ENCODE measurements at places on chromosomes 5 and 9.

GRCh38 chr5:75050415-75050814 is 1.9 kb downstream of the GCNT4 start:
- DNase-seq, result no peak

DNA sequence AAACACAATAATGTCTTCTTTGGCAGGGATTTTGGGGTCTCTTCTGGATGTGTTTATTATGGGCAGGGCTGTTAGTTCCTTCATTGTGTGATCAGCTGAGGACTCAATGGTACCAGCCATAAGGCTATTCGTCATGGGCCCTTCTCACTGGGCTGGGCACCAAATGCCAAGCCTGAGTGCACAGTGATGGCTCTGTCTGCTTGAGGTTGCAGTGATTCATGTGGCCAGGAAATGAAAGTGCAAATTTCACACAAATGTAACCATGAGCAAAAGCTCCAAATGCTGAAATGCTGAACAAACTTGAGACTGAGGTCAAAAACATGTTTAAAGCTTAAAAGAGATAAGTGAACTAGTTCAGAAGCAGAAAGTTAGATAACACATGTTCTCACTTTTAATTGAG is 191.0 kb downstream of the TARS1 start:
- DNase-seq, result no peak

GRCh38 chr5:138271281-138271680 is 3.1 kb downstream of the GFRA3 start:
- DNase-seq, result no peak

DNA sequence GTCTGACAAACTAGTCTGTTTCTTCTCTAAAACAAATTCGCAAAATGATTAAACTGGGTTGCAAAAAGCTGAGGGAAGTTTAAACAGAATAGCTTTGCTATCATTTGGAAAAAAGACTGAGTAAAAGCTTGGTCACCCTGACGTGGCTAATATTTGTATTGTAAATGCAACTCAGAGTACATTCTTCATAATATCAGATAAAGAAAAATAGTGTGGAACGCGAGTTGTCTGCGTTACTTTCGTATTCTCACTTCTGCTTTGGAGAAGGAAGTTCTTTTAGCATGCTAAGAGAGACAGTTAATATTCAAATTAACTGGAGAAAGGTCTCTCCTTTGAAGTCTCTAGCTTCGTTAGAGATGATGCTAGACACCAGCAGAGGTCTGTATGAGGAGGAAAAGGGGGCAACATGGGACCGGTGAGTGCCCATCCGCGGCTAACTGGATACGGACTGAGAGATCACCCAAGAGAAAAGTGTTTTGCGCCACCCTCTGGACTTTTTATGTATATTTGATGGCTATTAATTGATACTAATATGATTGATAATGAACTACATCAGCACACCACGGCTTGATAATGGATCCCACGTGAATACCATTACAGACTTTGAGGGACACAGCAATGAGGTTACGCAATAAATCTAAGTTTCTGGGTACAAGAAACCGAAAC is 2.9 kb upstream of the CNTRL start:
- DNase-seq, result no peak

GRCh38 chr9:107489687-107490605 is at the start of gene KLF4:
KLF4 (minus strand) TSS chr9:107489769; CDS start chr9:107489172, 597 bp downstream.
- peak; percentile 63 for DNase-seq

GRCh38 chr9:3887221-3887653 is 361.4 kb upstream of the RFX3 start:
- DNase-seq, result no peak

- no peak for DNase-seq
These were observed 166.2 kb downstream of the AUH start for GRCh38 chr9:91195372-91196012.

DNA sequence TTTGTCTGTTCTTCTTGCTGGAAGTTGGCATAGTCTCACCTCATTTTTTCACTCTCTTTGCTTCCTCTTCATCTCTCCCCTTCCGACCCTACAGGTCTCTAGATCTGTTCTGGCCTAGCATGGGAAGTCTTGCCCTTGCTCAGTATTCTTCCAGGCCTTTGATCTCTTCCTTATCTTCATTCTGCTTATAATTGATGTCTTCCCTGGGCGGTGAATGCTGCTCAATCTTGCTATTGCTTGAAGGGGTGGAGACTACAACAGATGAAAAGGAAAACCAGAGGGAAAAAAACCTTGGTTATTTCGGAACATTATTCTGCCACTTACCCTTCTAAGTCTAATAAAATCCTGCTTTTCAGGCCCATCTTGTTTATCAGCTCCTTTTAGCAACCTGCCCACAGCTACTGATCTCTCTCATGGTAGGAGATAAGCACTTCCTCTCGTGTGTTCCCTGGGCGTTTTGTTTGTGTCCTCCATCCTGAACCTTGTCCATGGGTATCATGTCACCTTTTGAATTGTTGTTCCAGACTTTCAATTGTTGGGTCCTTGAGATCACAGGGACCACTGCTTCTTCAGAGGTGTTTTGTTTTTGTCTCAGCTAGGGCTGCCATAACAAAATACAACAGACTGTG is 375.6 kb downstream of the ADGRV1 start:
- DNase-seq, result no peak

DNA sequence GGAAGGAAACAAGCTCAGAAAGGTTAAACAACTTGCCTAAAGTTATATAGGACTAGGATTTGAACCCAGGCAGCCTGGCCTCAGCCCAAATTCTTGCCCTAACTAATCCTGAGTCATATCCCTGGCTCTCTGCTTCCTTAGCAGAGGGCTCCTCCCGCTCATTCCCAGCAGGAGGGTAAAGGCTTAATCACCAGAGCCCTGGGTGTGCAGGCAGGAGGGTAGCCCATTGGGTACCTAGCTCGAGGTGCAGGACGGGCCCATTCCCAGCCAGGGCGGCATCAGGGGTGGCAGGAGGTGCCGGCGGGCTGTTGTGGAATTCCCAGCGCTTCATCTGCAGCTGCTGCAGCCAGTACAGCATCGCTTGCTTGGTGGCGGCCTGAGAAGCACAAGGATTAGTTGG is 3.9 kb downstream of the TBC1D2 start:
- no peak for DNase-seq

DNA sequence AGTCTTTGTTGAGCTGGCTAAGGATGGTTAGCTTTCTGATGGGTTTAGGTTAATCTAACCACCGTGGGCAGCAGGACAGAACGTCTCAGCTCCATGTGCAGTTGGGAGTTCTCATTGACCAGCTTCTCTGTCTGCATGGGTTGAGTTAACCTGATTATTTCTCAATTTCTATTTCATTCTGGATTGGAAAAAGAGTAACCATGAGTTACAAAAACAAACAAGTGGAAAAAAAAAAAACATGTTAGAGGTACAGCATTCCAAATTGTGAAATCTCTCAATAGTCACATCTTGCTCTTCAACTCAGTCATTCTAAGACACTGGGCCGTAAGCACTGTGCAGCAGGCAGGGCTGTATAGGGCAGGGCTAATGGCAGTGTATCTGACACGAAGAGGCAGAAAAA is 343.7 kb upstream of the KLF4 start:
- no peak for DNase-seq

DNA sequence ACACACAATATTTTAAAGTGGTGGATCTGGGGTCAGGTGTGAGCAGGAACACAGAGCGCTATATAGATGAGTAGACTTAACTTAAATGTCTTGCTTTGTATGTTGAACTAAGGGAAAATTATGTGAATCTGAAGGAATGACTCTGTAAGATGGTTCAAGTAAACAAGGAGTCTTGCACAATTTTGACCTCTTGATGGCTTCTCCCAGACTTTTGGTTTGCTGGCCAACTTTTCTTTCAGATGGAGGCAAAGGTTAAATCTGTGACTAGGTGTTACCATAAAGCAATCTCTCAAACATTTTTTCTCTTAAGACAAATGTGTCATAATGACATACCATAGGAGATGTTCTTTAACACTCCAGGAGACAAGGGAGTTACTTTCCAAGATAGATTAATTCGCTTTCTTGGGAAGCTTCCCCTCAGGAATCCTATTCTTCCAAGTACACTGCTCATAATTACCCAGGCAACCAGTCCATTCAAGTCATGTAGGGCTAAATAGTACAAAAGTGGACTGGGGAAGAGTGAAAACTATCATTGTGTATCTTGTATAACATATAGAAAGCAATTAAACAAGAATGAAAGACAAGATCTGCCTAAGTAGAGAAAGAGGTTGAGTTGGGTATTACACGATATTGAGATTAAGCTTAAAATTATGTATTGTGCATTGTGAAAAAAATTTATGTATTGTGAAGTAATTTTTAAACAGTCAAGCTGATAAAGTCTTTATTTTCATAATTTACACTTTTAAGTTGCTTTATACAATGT is 60.3 kb upstream of the SLC27A6 start:
- no peak for DNase-seq

DNA sequence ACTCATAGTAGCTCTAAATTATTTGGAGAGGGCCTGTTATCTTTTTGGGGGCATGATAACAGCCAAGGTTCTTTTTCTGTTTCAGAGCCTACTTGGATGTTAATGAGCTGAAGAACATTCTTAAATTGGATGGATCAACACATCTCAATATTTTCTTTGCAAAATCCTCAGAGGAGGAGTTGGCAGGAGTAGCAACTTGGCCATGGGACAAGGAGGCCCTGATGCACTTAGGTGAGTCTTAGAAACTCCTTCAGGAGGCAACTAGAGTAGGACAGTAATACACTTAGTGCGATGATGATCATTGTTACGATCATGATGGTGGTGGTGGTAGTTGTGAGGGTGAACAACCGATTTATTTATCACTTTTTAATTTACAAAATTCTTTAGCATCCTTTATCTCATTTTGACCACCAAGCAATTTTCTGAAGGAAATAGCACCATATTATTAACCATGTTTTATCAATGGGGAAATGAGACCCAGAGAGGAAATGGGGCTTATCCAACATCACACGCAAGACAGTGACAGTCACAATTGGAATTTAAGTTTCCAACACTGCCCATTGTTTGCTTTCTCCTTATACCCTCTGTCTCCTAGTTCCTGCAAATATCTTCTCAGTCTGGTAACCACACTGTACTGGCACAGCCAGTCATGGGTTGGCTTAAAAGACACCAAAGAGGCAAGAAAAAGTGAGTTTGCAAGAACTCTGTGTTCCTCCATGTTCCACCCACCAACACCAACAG is 54.0 kb downstream of the PAPPA start:
- no peak for DNase-seq

- DNase-seq, result no peak
These were observed 113.9 kb downstream of the DAB2IP start for GRCh38 chr9:121765021-121765950.

GRCh38 chr9:71741926-71742648 is 26.2 kb downstream of the CEMIP2 start:
- no peak for DNase-seq

- DNase-seq, result no peak
These were observed 527 bp upstream of the SREK1 start for GRCh38 chr5:66143473-66144073.

- no peak for DNase-seq
These were observed 61.6 kb upstream of the DAB2 start for GRCh38 chr5:39486361-39486760.

GRCh38 chr5:93596676-93597490 is 13.9 kb downstream of the NR2F1 start:
- DNase-seq, result no peak

DNA sequence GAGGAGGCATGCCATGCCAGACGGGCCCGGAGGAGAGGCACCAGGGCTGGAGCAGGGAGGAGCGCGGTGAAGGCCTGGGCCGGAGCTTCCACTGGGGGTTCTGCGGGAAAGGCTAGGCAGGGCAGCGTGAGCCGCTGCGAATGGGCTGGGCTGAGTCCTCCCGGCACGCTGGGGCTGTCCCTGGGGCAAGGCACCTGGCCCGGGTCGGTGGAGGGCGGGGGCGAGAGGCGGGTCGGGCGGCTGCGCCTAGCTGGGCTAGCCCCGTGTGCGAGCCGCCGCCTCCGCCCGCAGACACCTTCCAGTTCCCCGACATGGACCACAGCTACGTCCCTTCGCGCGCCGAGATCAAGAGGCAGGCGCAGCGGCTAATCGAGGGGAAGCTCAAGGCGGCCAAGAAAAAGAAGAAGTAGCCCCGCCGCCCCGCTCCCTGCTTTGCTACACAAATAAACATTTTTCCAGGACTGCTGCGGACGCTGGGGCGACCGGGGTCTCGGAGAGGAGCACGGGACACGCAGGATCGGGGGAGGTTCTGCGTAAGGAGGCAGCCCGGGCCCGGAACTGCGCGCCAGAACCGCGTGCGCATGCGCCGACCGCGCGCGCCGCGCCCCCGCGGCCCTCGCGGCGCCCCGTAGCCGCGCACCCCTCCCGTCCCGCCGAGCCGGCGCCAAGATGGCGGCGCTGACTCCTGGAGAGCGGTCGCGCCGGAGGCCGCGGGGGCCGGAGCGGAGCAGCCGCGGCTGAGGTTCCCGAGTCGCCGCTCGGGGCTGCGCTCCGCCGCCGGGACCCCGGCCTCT is at the start of gene RABL6:
Gene RABL6, plus strand, starts transcription at position 668 of the 794 bp plus-strand sequence. CDS start 249 bp downstream, outside the sequence.
- peak; percentile 88 for DNase-seq

DNA sequence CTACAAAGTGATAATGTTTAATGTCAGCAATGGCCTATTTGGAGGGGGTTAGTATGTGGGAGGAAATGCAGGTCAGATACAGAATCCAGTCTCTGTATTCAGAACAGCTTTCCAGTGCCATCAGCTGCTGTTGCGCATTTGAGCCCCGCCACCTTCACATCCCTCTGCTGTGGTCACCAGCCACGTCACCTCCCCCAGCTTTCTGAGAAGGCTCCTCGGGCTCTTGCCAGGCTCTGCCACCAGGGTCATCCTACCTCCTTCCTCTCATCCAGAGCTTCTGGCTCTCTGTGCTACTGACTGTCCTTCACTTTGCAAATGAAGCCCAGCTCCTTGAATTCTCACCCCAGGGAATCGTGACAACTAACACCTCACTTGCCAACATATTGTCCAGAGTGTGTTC is 138.8 kb downstream of the PIK3R1 start:
- no peak for DNase-seq

DNA sequence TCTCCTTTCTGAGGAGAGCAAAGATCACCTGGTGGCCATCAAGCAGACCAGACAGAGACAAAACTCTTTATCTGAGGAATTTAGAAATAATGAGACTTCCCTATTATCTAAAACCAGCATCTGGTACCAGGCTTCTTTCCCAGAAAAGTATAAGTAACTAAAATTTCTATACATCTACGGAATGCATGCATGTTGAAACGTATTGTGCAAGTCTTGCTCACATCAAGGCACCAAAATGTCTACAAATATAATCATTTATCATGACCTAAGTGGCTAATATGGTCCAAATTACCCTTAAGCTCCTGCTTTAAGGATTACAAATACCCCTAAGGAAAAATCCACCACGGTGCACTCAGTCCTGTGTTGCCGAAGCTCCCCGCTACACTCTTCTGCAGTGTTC is 286.3 kb downstream of the CDH18 start:
- DNase-seq, result no peak

- DNase-seq, result no peak
These were observed 3.3 kb downstream of the SNAPC3 start for GRCh38 chr9:15426019-15426418.
